ENCODE measurements at places on chromosomes 12 and 14.

DNA sequence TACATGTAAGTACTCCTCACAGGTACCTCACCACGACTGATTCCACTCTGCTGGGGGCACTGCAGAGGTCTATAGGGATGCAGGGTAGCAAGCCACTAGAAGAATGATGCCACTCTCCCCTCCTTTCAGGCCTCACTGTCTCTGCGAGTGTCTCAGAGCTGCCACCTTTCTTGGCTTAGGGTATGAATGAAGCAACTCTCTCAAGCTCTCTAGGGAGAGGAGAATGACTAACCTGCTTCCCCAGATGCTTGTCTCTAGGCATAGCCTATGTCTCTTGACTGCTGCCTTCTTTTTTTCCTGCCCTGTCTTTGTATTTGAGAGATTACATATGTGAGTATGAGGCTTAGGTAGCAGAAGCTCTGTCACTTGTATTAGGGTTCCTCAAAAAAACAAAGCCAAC, 566.5 kb upstream of the ATP2B1 start:
- no peak for DNase-seq

DNA sequence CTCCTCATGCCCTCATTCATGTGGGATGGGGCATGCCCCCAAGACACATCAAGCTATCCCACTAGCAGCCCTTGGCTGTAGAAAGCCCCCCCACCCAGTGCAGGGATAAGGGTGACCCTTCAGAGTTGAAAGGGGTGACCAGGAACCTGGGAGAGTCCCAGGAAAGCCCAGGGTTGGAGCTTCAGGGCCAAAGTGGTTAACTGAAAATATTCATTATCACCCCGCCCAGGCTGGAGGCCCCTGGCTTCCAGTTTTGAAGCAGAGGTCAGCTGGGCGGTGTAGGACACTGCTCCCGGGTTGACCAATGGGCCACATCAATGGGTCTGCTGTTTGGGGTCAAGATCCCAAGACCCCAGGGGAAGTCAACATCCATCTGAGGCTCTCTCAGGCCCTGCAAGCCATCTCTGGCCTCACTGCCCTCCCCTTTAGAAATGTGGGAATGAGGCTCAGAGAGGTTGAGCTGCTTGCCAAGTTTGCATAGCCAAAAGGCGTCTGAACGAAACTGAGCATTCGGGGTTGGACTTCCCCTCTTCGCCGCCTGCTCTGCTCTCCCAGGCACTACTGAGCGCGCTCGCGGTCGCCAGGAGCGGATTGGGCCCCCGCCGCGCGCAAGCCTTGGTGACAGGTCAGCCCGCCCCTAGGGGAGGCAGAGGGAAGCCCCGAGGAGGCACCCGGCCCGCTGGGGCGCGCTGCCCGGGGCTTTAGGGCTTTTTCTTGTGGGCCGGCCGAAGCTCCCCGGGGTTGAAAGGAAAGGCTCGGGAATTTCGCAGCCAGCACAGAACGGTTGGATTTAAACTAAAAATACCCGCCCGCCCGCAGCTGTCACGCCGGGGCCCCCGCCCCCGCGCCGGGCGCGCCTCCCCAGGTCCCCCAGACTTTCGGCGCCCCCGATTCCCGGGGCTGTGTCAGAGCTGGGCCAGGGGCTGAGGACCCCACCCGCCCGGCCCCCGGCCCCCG, 576 bp downstream of the SYNE3 start:
- no peak for DNase-seq

DNA sequence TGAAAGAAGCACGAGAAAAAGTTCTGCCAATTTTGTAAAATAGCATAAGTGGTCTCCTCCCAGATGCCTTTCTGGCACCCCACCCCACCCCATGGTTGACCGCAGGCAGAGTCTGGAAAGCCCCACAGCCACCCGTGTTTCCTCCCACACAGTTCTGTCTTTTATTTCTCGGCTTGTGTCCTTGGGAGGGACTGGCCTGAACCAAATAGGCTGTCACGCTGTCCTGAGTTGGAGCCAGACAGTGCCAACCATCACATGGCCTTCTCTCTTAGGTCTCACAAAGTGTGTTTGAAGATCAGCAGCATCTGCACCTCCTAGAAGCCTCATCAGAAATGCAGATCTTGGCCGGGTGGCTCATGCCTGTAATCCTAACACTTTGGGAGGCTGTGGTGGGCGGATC, 10.2 kb upstream of the LTA4H start:
- no peak for DNase-seq

- no peak for DNase-seq
These were observed 65.3 kb upstream of the C14orf180 start for GRCh38 chr14:104514156-104514848.

- DNase-seq: peak; percentile 60
These were observed 58.7 kb downstream of the ST8SIA1 start for GRCh38 chr12:22275843-22276242.

GRCh38 chr12:71160585-71160984, 2.8 kb upstream of the TSPAN8 start:
- no peak for DNase-seq

GRCh38 chr14:77923131-77923936, 123.4 kb downstream of the ADCK1 start:
- DNase-seq: no peak

DNA sequence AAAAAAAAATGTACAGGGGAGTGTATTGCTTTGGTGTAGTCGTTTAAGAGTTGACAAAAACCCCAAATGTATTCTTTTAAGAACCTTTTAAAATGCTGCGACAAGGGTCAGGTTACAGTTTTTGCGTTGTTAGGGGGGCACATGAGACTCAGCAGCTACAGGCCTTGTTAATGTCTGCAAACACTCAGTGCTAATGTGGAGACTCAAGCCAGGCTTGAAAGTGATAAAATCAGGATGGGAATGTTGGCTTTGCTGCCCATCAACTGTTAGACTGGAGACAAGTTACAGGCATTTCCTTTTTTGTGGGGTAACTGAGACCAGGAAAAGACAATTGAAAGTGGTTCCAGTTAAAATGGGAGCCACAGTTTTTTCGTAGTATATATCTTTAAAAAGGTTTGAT, 84.8 kb downstream of the PRKCH start:
- DNase-seq: no peak

- no peak for DNase-seq
These were observed 216.6 kb downstream of the PTPRO start for GRCh38 chr12:15538881-15539280.

DNA sequence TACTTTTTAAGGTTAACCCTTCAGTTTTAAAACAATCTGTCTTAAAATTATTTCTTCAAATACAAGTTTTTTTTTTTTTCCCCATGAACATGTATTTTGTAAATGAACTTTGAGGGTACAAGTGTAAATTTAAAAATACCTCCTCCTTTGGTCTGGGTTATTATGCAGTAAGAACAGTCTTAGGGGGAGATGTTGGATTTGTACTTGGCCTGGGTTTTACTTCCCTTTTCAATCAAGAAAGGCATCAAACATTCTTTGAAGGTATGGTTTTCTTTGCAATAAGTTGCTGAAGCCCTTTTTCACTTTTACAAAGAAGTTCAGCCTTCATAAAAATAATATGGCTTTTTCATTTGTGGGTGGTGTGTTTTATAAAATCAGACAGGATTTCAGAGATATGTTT, 20.5 kb downstream of the WBP11 start:
- DNase-seq: no peak

- no peak for DNase-seq
These were observed 14.6 kb downstream of the GNPNAT1 start for GRCh38 chr14:52776816-52777215.

- DNase-seq: no peak
These were observed 70.1 kb upstream of the HOXC13 start for GRCh38 chr12:53868511-53868986.

GRCh38 chr12:117857632-117858612, 110.9 kb downstream of the KSR2 start:
- no peak for DNase-seq

DNA sequence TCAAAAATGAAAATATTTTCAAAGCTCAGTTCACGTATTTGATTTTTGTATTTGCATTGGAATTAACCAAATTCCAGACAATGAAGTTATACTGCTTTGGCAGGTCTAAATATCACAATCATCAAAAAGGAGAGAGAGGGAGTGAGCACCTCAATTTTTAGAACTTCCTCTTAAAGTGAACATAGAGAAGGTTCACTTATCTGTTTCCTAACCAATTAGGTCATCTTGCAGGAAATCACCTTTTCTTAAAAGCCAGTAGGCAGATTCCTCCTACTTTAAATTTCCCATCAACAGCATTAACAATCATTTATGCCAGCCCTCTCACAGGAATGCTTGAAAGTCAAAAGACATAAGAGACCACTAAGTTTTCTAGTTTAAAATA, 388.7 kb downstream of the ZFP36L1 start:
- DNase-seq: no peak

DNA sequence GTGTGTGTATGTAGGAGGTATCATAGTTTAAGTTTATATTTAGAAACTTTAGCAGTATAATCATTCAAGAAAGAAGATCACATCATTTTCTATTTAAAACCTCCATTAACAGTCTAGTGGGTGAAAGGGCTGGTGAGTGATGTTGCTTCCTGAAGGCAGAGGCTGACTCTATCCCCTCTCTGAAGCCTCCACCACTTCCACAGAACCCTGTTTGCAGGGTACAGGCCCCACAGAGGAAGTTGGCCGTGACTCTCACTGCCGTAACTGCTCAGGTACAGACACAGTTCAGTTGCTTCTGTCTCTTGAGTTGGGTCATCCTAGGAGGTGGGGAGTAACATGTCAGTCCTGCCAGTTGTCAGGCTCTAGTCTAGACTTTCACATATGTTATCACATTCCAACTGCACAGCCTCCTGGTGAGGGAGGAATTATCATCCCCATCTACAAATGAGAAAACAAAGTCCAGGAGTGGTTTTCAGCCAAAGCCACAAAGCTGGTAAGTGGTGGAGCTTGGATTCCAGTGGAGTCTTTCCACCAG, 31.5 kb downstream of the CFL2 start:
- no peak for DNase-seq

- DNase-seq: no peak
These were observed 57.1 kb downstream of the GALC start for GRCh38 chr14:87935886-87936285.

GRCh38 chr12:123634142-123634561, 523 bp downstream of the GTF2H3 start:
- DNase-seq: no peak

- no peak for DNase-seq
These were observed 200.2 kb upstream of the RBM19 start for GRCh38 chr12:114166362-114166761.

GRCh38 chr12:53618275-53618674, 7.9 kb downstream of the ATF7 start:
- no peak for DNase-seq

GRCh38 chr12:46388427-46389021, 16.0 kb upstream of the SLC38A2 start:
- DNase-seq: no peak

DNA sequence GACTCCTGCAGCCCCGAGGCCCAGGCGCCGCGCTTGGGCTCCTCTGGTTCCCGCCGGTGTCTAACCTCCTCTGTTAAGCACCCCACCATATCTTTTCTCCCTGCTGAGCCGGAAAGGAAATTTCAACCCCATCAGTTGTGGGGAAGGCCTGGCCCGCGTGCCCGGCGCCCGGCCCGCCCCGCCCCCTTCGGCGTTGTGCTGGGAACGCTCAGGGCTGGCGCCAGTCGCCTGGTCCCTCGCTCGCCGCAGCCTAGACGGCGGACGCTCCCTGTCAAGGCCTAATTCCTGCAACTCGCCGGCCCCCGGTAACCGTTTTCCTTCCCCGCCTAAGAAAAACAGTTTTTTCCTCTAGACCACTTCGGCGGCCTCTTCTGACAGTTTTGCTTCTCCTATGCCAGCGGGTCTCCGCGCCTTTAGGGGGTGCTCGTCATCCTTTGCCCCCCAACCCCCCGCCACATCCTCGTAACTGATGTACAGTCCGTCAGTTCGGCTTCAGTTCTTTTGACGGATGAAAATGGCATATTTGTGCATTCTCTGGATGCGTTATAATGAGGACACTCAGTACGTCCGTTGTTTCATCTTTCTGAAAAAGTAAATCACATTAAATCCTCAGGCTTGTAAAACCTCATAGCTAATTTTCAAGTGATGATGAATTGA, 506 bp upstream of the NAP1L1 start:
- no peak for DNase-seq

GRCh38 chr12:25248137-25248536, 2.6 kb downstream of the KRAS start:
- no peak for DNase-seq

DNA sequence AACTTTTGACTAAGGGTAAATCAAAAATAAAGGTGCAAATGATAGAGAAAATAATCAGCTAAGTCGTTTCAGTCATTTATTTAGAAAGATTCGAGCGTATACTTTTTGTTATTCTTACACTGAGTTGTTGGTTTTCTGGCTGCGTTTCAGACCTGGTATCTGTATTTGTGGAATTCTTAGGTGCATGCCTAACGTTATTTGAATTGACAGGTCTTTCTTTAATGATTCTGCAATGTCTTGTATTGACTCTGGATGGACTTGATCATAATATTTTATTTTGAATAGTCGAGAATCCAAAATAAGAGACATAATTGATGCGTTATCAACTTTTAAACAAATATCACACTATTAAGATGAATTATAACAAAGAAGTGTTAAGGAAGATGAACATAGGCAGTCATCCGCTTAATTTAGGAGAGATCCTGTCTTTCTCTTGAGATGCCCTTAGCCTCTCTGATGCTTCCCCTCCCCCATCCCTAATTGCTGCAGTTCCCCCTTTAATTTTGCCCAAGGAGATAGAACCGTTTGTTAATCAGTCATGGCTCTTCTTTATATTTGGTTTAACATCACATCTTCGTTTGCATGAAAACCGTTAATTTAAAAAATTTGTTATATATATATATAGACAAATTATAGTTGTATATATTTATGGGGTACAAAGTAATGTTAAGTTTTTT, 1.8 kb downstream of the ALX1 start:
- no peak for DNase-seq

DNA sequence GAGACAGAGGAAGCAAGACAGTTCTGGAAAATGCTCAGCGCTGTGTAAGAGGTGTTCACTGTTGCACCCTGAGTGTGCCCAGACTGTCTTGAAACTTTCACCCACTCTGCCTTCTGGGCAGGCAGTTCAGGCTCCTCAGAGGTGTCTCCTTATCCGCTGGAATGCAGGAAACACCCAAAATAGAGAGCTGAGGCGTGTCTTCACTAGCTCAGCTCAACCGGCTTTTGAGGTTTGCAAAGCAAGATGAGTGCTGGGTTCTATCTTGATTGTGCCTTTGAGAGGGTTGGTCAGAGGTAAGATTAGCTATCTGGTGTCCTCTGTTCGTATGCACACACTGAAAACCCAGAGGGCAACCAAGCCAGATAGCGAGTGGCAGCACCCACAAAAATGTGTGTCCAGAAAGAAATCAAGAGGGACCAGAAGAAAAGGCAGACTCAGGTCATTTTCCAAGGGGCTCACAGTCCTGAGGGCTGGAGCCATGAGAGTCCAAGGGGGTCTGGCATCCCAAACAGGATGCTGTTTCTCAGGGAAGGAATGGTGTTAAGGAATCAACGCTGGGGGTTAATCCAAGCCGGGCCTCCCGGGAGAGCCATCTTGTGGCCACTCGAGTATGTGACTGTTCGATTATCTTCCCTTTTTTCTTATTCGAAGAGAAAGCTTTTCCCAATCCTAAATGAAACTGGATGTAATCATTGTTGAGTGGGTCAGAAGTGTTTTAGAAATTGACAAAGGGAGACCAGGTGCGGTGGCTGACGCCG, 47.1 kb downstream of the TBX3 start:
- DNase-seq: no peak

Measured in GOT3 (cell line).